ENCODE measurements at places on chromosomes 4 and X.

- DNase-seq: peak; percentile 38
Measured at GRCh38 chr4:72567821-72568675, 973 bp downstream of the ADAMTS3 start.

DNA sequence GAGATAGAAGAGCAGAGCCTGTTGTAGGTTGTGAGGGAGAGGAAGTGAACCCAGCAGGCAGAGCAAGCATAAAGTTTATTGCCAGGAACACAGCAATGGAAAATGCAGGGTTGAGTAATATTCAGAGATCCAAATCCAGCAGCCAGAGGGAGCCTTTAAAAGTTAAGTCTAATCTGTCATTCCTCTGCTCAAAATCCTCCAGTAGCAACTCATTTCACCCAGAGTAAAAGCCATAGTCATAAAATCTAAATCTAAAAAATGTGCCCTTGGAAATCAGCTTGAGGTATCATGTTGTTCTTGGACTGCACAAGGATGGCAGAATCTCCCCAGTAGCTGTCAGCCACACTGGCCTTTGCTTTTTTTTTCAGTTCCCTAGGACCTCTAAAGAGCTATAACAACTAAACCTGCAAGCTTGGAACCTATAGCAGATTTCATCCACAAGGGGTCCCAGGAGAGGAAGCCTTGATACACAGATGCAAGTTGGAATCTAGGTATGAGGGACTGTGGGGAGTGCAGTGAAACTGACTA is 62.9 kb upstream of the FRAS1 start:
- DNase-seq: no peak

DNA sequence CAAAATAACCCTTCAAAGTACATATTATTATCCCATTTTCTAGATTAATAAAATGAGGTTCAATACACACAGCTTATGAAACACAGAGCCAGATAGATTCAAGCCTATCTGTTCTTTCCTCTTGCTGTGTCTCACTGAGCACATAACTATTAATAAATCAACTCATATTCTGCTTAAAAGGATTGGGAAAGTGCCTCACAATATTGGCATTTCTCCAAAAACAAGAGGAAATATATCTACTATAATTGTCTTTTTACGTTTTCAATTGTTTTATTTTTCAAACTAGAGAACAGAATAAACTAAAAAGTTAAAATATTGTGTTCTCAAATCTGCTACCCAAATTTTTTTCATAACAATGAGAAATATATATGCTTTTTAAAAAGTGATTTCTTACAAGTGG is 15.8 kb downstream of the DCHS2 start:
- no peak for DNase-seq

- DNase-seq: no peak
Measured at GRCh38 chr4:38154681-38155588, 194.7 kb downstream of the PTTG2 start.

DNA sequence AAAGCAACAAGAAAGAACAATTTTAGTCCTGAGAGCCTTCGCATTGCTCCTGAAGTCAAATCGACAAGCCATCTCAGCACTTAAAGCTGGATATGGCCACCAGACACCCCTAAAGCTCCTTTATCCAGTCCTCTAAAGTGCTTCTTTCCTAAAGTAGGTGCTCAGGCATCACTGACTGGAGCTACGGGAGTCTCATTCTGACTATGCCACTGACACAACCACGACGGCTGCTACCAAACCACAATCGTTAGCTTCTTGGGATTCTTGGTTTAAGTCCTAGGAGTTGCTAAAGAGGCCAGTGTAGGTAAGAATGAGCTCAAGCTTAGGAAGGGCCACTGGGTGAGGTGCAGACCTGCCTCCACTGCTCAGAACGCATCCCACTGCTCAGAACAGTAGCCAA is 1.0 kb downstream of the SLC10A6 start:
- no peak for DNase-seq

- DNase-seq: no peak
Measured at GRCh38 chrX:28997706-28998463, 410.6 kb downstream of the IL1RAPL1 start.

GRCh38 chrX:50081282-50081889 is 119.4 kb downstream of the AKAP4 start:
- DNase-seq: no peak

- no peak for DNase-seq
Measured at GRCh38 chrX:2351999-2352995, 148.5 kb downstream of the DHRSX start.

DNA sequence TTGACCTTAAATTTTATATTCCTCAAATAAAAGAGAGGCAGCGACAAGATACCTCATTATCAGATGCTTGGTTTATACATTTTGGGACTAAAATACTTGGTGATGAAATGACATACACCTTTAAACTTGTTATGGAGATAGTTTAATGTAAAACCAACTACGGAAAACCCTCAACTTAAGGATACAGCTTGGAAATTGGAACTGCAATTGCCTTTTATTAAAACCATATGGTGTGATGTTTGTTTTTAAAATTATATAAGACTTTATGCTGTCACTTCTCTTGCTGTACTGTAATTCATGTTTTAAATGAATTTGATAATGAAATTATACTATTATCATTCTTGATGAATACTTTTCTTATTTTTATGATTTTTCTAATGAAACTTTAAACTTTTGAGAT is 25.9 kb downstream of the METTL14 start:
- DNase-seq: no peak

- no peak for DNase-seq
Measured at GRCh38 chr4:44493924-44494323, 45.3 kb upstream of the KCTD8 start.

DNA sequence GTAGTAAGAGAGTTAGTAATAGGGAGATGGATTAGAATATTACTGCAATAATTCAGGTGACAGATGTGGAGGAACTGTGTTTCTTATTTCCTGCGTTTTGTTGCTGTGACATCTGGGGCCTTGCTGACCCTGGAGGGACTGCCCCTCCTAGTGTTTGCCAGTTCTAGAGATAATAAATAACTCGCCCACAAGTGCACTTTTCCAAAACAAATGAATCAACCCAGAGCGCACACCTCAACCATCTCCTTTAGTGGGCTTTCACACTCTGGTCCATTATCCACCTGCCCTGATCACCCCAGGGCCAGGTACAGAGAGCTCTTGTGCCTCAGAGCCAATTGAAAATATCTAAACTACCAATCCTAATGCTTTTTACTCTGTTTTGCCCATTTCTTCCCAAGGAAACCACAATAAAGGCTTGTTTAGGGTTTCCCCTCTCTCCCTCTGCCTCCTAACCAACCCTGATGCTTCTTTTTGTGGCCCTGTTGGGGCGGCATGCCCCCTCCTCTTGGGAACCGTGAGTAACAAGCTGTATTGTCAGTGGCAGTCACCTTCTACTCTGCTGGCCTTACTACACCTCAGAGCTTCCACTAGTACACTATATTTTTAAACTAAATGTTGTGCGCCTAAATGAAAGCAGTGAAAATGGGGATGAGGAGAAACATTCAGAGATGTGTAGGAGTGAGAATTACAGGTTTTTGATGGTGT is 270.5 kb downstream of the TENM3 start:
- no peak for DNase-seq

DNA sequence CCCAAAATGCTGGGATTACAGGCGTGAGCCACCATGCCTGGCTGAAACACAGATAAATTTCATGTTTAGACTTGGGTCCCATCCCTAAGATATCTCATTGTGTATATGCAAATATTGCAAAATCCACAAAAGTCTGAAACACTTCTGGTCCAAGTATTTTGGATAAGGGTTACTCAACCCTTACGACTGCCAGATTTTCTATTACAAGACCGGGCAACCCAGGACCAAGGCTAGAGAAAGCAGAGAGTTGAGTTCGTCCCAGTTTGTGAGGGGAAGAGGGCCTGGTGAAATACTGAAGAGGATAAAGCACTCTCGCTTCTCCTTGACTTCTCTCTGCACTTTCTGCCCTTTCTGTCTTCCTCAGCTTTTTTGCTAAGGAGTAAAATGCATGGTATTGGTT is 34.5 kb downstream of the ZFX start:
- no peak for DNase-seq

GRCh38 chrX:98956014-98956413 is 1454.1 kb downstream of the PCDH19 start:
- no peak for DNase-seq

DNA sequence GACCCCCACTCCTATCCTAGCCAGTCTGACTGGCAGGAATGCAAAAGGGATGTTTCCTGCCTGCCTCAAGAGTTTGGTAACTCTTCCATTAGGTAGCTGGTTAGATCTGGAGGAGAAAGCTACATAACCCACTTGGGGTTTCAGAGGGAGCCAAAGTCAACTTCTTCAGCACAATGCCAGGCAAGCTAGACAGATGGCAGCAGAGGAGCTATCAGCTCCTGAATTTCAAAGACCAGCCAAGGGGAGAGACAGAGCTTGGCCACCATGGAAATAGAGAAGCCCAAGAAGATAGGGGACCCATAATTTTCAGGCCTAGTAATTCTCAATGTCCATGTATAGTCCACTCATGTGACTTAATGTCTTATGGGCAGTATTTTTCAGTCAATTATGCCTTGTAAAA is 56.4 kb downstream of the PGRMC1 start:
- DNase-seq: no peak

DNA sequence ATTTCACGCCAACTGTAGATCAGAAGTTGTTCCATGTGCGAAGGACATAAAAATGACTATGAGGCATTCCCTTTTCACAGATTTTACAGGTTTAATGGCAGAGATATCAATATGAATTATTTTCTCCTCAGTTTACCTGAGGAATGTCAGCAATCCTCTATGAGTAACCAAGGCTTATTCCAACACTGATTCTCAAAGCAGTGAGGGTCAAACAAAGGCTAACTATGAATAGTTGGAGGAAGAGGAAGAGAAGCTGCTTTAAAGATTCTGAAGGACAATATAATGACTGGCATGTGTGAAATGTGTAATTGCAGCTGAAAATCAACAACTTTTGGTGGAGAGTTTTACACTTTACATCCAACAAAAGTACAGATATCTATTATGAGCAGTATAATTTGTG is 29.1 kb downstream of the NAF1 start:
- DNase-seq: no peak

DNA sequence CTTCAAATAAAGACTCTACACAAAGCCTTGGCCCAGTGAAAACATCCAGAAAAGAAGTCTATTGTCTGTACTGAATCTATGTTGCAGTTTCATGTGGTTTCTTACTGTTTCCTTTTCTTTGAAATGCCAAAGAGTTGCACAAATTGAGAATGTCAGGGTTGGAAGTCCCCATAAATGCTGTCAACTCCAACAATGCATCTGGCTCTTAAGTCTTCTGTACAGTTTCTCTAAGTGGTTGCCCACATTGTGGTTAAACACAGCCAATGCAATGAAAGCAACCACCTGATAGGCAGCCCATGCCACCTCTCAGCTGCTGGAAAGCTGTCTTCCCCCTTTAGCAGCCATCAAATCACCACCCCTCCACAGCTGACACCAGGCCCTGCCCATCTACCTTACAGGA is 67.2 kb upstream of the C1GALT1C1 start:
- DNase-seq: no peak

DNA sequence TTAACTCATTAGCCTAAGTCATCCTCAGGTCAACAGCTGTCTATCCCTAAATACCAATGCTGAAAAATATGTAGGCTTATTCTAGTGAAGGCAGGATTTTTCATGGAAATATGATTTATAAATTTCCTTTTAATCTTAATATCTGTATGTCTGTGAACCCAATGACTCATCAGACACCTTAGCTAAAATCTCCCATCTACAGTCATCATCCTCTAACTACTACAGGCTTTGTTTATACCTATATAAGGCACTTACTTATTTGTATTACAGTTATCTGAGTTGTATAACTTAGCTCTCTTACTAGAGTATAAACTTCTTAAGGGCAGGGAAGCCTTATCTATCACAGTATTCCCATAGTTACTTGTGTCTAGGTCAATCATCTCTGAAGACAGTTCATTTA is 24.2 kb downstream of the AMMECR1 start:
- no peak for DNase-seq

GRCh38 chr4:11402192-11402591 is 26.5 kb downstream of the HS3ST1 start:
- no peak for DNase-seq

GRCh38 chrX:115504167-115504566 is 56.8 kb upstream of the PLS3 start:
- DNase-seq: no peak

DNA sequence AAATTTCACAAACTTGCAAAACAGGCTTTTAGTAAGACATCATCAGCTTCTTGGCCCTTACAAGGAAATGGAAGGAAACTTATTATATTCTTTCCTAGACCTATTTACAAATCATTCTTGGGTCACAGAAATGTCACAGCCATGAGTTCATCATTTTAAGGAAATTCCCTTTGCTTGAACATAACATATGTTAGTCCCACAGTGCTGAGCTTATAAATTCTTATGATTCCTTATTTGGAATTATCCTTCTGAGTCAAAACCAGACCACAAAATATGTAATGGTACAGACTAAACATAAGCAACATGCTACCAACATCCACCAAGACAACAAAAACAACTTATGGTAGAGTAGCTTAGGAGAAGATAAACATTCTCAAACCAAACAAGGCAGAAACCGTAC is 236.9 kb upstream of the CTSO start:
- DNase-seq: no peak

- DNase-seq: no peak
Measured at GRCh38 chr4:24477919-24478318, 106.4 kb downstream of the DHX15 start.

GRCh38 chr4:27050731-27051130 is 190.1 kb downstream of the STIM2 start:
- no peak for DNase-seq

DNA sequence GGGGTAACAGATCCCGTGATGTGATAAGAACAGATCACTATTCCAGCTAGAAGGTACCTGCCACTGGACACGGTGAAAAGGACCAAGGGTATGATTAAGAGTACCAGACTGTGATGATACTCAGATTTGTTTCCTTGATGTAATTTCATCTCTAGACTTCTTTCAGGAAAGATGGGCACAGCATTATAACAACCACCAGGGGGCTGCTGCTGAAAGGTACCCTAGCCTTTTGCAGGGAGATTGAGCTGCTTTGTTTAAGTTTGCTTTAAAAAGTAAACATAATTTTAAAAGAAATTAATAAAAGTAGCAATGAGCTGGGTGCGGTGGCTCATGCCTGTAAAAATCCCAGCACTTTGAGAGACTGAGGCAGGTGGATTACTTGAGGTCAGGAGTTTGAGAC is 145.4 kb downstream of the EMCN start:
- DNase-seq: no peak

GRCh38 chr4:149870008-149870407 is 54.4 kb upstream of the IQCM start:
- no peak for DNase-seq

DNA sequence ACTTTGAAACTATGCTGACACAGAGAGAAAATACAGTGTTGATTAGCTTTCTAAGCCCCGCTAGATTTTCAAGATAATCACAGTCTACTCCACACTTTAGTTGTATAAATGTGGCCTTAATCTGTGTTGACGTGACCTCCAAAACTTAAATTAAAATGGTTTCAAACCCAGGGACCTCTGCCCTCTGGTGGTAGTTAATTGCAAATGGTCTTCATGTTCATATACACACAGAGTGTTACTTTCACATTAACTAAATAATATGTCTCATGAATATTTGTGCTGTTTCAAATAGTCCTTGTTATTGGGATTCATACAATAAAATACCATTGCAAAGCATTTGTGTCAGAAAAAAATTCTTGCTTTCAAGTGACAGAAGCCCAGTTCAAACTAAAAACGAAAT is 64.3 kb downstream of the TASL start:
- no peak for DNase-seq

GRCh38 chr4:115454228-115454627 is 340.8 kb upstream of the NDST4 start:
- DNase-seq: no peak

- DNase-seq: no peak
Measured at GRCh38 chr4:181046809-181047208, 1196.4 kb upstream of the TENM3 start.

All from tibial nerve (tissue), 4 donors.